ENCODE measurements at places on chromosomes 1 and 21.

GRCh38 chr1:30887485-30888315 lies 20.9 kb downstream of the SDC3 start:
- no peak for DNase-seq

GRCh38 chr1:167332503-167332902 lies 111.8 kb downstream of the POU2F1 start:
- DNase-seq, result no peak

DNA sequence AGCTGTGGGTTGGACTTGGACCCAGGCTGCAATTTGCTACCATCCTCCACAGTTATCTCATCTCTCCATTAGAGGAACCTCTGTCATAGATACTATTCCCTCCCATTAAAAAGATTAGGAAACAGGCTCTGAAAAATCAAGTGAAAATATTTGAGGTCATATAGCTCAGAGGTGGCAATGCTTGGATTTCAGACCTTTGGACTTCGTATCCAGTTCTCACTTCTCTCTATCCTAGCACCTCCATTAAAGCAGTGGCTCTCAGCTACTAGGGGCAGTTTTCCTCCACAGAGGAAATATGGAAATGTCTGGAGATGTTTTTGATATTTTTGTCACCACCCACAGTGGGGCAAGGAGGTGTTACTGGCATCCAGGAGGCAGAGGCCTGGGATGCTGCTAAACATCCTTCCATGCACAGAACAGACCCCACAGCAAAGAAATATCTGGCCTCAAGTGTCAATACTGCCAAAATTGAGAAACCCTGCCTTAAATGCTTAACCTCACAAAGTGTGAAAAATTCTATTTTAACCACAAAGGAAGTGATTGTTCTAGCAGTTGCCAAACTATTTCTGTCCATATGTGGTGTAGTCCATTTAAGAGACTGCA lies 54.1 kb downstream of the C8A start:
- DNase-seq, result no peak

DNA sequence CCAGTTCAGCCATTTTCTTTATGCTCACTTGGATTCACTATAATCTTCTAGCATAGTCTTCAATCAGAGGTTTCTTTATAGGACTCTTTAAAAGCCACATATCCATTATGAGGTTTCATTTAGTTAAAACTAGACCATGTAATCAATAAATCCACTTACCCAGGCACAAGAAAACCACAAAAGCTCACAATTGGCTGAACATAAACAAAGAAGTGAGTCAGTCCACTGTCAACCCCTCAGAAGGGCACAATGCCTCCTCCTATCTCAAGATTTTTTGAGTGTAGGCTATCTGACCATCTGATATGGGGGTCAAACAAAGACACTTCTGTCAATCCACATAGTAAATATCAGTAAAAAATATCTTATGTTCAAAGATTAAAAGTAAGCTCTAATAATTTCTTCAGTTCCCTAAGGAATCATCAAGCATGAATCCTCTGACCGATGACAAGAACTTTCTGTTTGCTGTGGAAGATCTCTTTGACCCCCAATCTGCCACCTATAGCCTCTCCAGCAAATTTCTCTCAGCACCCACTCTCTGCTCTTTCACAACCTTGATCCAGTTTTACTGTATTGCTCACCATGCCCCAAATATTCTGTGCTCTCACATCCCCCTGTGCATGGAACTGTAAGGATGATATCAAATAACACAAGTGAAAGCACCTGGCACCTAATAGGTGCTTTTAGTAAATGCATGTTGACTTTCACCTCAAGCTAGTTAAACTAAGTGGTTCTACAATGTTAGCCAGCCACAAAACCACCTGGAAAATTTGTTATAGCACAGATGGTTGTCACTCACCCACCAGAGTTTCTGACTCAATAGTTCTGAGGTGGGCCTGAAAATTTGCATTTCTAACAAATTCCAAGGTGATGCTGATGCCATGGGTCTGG lies 16.7 kb downstream of the RAB3B start:
- no peak for DNase-seq

GRCh38 chr21:25858325-25858724 lies 123.6 kb downstream of the GABPA start:
- DNase-seq, result no peak

DNA sequence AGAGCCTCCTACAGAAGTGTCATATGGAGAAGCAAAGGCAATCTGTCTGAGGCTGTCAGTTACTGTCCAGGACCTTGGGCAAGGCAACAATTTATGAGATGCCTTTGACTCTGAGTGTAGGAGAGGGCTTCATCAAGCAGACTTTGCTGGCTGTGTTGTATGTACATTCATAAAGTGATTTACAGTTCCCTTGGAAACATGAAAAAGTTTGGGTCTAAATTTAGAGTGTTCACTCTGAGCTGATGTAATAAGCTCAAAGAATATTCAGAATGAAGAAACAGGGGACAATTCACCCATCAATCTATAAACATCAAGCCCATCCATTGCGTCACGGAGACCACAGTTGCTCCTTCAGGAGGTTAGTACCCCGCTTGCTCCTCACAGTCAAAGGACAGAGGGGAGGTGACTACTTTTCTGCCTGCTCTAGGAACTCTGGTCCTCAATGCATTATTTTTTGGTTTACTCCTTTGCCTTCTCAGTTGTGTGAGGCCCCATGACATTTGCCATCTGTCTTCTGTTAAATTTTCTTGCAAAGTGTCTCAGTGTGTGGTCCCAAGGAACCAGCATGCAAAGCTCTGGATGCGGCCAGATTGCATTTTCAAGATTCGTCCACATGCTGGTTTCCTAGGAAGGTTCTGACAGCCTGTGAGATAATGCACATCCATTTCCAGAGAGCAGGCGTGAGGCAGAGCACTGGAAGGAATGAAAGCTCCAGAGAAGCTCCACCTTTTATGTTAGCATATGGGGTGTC lies 241.1 kb upstream of the KIAA0040 start:
- DNase-seq, result no peak

DNA sequence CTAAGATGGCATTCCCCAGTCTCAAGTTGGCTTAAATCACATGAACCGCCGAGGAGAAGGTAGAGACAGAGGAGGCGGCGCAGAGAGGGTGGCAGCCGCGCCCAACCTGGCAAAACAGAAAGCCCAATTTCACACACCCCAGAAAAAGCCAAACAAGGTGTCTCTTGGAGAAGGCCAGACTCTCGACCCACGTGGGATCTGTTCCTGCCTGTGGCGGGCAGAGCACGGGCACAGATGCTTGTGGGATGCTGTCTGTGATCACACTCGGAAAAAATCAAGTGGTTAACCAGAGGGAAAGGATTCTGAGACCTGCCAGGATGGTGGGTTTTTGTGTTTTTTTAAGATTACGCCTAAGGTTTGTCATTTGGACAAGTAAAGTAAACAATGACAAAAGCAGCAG lies 80.7 kb downstream of the MRPL37 start:
- DNase-seq, result no peak

DNA sequence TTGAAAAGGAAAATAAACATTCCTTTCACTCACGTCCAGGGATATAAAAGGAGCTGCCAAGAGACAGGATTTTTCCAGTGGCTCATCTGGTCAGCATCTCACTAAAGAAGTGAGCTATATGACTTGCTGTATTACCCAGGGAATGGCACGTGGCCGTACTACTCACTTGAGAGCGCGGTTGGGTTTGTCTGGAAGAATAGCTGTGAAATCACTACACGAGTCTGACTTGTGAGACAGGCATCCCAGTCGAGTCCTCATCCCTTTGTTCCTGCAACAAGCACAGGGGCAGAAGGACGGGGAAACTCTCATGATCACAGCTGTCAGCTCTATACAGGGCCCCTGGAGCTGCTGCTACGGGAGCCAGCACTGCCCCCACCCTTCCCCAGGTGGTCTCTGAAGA lies 17.7 kb downstream of the RGS8 start:
- peak; percentile 43 for DNase-seq

- no peak for DNase-seq
These were observed 5.3 kb downstream of the RXFP4 start for GRCh38 chr1:155946633-155947219.

GRCh38 chr1:150557813-150558212 lies 8.6 kb downstream of the ADAMTSL4 start:
- no peak for DNase-seq

GRCh38 chr21:39799178-39799577 lies 54.2 kb downstream of the IGSF5 start:
- DNase-seq, result no peak

- DNase-seq, result no peak
These were observed 4.7 kb downstream of the RIMKLA start for GRCh38 chr1:42385283-42385682.

DNA sequence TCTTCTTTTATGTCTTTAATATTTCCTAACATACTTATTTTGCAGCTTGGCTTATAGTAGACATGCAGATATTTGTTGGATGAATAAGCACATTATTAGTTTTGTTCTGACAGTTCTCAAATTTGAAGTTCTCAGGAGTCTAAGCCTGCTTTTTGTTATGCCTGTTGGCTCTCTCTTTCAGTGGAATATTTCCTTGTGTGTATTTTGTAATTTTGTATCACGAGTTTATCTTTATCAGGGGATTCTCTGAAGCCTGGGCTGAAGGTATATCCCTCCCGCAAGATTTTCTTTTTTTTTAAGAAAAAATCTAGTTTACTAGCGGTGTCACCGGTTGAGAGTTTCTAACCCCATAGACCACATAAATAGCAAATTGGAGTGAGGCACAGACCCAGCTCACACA lies 105.9 kb downstream of the RGL1 start:
- DNase-seq, result no peak

DNA sequence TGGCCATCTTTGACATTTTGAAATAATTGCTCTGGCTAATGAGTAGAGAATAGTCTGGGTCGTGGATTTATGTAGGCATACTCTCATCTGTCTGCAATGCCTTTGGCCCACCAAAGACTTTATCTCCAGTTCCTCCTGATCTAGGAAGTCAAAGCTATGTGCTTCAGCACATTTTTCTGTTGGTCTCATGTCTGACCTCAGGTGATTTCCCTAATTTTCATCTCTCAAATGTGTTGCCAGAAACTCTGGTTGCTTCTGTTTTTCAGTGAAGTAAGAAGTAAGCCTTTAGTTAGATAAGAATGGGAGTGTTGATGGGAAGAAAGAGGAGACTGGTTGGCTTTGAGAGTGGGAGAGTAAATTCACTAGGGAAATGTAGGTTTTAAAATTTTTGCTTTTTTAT lies 66.4 kb downstream of the GPR88 start:
- DNase-seq, result no peak

DNA sequence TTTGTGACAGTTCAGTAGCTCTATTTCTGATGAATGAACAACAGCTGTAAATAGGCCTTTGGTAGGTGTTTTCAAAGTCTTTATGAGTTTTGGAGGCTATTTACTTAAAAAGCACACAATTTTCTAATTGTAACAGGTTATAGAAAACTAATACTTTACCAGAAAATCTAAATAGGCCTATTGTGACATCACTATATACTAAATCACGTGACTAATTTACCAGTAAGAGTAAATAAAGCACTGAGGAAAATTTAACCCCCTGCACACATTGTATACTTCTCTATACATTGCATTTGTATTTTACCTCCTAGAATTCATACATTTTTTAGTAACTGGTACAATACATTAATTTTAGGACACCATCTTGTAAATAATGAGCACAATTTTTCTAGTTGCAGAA lies 15.0 kb downstream of the KRTAP26-1 start:
- no peak for DNase-seq

DNA sequence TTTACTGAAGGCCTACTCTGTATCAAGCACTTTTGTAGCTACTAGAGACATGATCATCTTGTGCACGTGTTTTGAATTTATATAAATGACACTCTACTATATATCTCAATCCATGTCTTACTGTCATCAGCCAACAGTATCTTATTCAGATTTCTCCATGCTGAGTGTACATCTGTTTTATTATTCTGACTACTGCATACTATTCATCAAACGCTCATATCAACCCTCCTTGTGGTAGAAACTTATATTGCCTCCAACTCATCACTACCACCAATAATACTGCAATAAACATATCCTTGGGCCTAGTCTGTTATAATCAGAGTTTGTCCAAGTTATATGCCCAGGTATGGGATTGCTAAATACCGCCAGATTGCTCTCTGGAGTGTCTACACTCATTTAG lies 81.6 kb upstream of the IRF2BP2 start:
- no peak for DNase-seq

- no peak for DNase-seq
These were observed 32.1 kb upstream of the IGSF3 start for GRCh38 chr1:116699605-116700004.

- DNase-seq, result no peak
These were observed 21.1 kb downstream of the ERRFI1 start for GRCh38 chr1:8004803-8005573.

GRCh38 chr1:207807326-207807689 lies 55.5 kb downstream of the CD46 start:
- no peak for DNase-seq

GRCh38 chr1:230113593-230114236 lies 46.7 kb downstream of the GALNT2 start:
- DNase-seq, result no peak

GRCh38 chr1:89523572-89524368 lies 859 bp upstream of the LRRC8B start:
- peak; percentile 85 for DNase-seq

GRCh38 chr1:32761253-32761877 lies 55.8 kb downstream of the YARS1 start:
- no peak for DNase-seq

- DNase-seq, result no peak
These were observed 6.7 kb upstream of the LGALS8 start for GRCh38 chr1:236516929-236517704.

GRCh38 chr1:3419415-3420204 lies 34.9 kb upstream of the ARHGEF16 start:
- DNase-seq, result no peak

DNA sequence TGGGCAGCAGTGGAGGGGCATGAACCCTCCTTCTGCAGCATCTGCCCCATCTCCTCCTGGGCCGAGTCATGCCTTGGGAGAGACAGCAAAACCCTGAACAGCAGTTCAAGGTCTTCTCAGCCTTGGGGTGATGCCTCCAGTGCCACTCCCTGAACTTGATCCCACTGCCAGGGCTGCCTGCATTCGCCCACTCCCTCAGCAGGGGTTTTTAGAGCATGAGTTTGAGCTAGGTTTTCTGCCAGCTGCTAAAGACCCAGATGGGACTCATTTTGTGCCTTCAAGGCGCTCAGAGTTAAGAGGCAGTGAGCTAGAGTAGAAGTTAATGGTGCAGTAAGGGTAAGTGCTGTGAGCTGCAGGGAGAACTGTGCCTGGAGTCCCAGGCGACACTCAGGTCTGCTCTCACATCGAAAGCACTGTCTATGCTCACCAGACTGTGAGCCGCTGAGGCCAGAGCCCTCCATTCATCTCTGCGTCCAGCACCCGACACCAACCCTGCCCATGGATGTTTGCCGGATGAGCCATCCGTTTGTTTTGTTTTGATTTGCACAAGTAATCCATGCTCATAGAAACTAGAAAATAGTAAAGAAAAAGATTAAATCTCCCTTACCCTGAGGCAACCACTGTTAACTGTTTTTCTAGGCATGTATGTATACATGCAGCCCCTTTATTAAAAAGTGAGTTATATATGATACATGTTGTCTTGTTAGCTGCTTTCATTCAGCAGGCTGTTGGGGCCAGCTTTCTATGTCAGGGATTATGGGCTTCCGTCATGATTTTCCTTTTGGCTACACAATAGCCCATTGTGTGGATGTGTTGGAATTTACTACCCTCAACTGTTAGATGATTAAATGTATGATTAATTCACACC lies 67.8 kb downstream of the VPS26C start:
- no peak for DNase-seq

- peak; percentile 67 for DNase-seq
These were observed 41.0 kb upstream of the HAO2 start for GRCh38 chr1:119327450-119328155.

GRCh38 chr1:54542962-54543539 lies 5.0 kb upstream of the ACOT11 start:
- DNase-seq, result no peak

GRCh38 chr1:36665478-36666080 lies 182.9 kb upstream of the CSF3R start:
- no peak for DNase-seq
